ENCODE measurements at places on chromosomes 3 and 15.

- DNase-seq = no peak
These were observed 317.2 kb upstream of the PROK2 start for GRCh38 chr3:72102112-72102616.

GRCh38 chr3:116483135-116483534 is 37.8 kb upstream of the LSAMP start:
- no peak for DNase-seq

- DNase-seq = no peak
These were observed at the start of gene PPM1M for GRCh38 chr3:52245322-52246263. TSS of gene PPM1M (plus strand) at chr3:52245759. CDS start at chr3:52245825, 66 bp downstream.

GRCh38 chr3:42544492-42545283 is 37.1 kb downstream of the SEC22C start:
- DNase-seq = no peak

DNA sequence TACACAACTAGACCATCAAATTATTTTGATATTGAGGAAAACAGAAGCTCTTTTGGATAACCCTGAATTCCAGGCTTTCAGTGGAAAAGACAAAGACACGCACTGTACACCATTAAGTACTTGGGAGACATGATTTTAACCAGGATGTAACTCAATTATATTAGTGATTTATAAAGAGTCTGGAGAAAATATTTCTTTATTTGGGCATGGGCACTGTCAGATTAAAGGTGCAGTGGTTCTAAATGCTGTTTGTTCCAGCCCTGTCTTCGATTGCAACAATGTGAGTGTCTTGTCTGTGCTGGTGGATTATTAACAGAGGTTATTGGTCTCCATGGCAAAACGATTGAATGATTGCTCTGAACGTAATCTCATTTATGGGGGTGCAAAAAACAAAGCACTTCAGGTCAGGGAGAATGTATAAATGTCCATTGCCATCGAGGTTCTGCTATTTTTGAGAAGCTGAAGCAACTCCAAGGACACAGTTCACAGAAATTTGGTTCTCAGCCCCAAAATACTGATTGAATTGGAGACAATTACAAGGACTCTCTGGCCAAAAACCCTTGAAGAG is at the start of gene TM4SF4:
TSS of gene TM4SF4 (plus strand) at position 448 of the 568 bp plus-strand sequence. CDS start 181 bp downstream, outside the sequence.
- no peak for DNase-seq

DNA sequence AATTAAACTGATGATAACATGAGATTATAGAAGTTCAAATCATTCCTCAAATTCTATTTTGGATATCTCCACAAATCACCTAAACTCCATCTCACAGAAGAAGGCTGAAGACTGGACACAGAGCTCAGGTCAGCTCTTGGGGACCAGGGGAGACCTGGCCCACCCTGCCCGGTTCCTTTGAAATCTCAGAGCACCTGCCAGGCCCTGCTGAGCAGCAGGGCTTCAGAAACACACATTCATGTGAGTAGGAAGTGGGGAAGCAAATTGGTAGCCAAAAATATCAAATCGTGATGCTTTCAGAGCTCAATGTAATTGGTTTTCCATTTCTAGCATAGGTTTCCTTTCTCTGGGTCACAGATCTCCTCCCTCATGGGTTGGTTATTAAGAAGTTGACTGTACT is 76.2 kb downstream of the OCA2 start:
- DNase-seq = no peak

GRCh38 chr3:190325923-190326322 is 3.7 kb upstream of the CLDN1 start:
- no peak for DNase-seq

DNA sequence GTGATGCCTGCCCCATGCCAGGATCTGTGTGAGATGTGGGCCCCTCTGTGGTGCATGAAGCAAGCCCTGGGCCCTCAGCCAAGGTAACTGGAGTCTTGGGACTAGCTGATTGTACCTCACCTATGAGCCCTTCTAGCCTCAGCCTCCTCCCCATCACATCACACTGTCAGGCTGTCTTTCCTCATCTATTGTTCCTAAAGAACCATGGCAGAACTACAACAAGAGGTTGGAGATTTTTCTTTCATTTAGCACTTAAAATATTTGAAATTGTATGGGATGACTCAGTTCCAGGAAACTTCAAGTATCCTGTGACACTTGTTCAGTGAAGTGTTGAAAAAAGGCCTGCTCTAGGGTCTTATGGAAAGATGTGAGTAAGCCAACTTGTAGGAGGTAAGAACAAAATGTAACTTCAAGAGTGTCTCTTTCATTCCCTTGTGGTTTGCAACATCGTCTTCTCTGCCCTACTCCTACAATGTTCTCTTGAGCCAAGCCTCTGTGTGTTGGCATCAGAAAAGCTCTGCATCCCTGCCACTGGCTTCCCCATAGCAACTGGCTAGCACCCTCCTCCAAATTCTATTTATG is 58.7 kb upstream of the TIPARP start:
- no peak for DNase-seq

GRCh38 chr3:66495668-66496045 is 5.2 kb downstream of the LRIG1 start:
- no peak for DNase-seq

- no peak for DNase-seq
These were observed 75.8 kb downstream of the DNAJB8 start for GRCh38 chr3:128390867-128391266.

- DNase-seq = no peak
These were observed 13.8 kb downstream of the ZIC4 start for GRCh38 chr3:147392625-147392946.

All from activated CD4-positive, alpha-beta T cell treated with anti-CD3 and anti-CD28 coated beads, Interleukin-2, amount 50 U/mL, for 24 hours (primary cell).